Brain (organoid and tissue), 16 donors: ENCODE measurements at places on chromosomes 16 and 17.

DNA sequence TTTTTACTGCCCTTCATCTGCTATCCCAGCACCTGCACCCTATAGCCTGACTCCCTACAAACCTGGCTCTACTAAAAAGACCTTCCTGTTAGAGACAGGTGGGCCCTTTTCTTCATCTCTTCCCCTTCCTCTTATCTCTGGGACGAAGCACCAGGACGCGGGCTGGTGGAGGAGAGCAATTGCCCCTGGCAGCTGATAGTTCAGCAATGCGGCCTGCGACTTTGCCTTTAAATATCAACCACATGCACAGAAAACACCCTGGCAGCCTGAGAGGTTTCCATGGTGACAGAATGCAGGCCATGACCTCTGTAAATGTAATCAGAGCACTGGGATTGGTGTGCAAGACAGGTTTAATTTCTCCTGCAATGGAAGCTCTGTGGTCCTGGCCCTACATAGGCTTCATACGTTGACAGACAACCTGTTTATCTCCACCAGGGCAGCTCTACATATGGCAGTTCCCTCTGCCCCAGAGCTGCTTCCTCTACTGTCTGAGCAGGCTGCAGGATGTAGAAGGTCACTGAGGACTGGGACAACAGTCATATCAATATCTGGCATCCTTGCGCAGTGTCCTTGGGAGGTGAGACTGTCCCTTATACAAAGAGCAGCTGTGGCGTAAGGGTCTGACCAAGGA is 10.0 kb upstream of the SKAP1 start:
- peak; percentile 88 for DNase-seq

DNA sequence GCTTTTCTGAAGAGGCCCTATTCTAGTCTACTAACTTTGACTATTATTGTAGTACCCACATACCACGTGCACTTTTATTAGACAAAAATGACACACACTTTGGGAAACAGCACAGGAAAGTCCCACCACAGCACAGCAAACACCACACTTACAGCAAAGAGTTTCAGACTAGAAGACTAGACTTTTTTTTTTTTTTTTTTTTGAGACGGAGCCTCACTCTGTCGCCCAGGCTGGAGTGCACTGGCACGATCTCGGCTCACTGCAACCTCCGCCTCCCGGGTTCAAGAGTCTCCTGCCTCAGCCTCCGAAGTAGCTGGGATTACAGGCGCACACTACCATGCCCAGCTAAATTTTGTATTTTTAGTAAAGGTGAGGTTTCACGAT is 20.1 kb downstream of the YWHAE start:
- no peak for DNase-seq

DNA sequence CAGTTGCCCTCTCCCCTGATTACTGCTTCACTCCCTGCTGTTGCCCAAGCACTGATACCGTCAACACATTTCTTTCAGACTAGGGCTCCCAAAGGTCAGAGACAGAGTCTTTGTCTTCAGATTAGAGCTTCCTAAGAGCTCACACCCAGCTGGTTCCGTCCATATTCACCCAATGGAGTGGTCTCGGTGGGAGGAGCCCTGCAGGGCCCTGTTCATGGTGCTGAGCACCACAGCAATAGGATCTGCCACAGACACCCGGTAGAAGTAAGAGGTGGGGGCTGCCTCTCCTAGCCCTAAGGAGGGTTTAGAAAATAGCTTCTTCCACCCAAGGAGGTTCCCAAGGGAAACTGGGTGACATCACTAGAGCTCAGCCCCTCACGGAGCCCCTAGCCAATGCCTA is 128.3 kb downstream of the CCDC144A start:
- DNase-seq, result no peak

DNA sequence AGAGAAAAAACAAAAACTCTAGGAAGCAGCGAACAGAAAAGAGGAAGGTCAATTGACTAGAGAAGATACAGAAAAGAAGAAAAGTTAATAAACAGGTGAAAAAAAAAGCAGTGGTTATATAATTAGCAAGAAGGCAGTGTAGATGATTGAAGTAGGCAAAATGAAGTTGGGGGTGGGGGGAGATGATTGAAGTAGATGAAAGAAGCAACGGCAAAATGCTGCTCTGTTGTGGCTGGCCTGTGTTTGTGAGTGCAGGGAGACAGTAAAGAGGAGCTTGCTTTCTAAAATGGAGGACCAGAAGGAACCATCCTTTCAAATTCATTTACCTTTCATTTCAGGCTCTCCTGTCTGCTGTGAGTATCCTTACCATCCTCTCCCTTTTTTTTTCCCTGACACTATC is 3.6 kb downstream of the EVI2B start:
- no peak for DNase-seq

- DNase-seq, result no peak
These were observed 11.5 kb downstream of the ZNF319 start for GRCh38 chr16:57988929-57989328.

- DNase-seq, result peak; percentile 56
These were observed 13.5 kb upstream of the ITGB3 start for GRCh38 chr17:47239967-47240651.

- DNase-seq, result no peak
These were observed 2.5 kb downstream of the RPAIN start for GRCh38 chr17:5422505-5422904.
